ENCODE measurements at places on chromosomes 1 and 21.

DNA sequence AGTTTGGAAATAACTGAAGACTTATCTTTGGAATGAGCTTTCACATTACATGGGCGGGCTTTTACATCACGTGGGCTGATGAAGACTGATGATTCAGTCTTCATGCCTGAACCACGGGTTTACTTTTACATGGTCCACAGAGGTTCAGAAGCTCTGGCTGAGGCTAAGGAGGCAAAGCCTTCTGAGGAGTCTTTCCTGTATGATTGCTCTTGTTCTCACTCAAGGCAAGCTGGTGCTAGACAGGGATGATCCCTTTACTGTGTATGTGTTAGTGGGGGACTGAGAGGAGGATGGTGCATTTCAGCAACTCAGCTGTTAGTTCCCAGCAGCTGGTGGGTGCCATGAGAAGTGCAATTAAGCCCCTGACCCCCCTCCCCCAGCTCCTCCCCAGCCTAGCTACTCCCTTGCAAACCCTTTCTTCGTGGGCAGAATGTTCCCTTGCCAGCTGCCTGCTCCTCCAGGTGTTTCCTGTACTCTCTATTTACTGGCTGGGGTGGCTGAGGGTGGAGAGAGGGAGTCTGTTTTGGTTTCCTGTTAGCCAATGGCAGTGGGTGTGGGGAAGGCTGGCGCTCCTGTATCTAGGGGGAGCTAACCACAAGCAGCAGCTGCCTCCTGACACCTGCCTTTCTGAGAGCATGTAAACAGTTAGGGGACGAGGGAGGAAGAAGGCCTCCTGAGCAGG lies 15.4 kb downstream of the BTG2 start:
- DNase-seq = no peak

DNA sequence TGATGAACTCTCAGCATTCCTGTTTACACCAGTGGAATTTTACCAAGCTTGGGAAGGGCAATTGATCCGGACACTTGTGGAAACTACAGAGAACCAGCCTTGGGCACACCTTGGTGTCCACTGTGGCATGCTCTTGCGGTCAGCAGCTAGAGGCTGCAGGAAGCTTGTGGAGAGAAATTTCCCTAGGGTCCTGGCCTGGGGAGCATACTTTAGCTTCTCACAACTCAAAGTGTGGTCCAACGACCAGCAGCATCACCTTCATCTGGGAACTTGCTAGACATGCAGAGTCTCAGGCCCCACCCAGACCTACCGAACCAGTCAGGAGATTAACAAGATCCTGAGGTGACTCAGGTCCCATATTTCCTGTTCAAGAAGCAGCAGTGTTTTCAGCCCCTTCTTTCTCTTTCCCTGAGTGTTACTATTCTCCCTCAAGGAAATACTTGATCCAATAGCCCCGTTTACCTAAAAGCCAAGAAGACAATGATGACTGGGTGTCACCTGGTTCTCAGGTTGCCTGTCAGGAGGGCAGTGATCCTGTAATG lies 55.7 kb upstream of the KCNE2 start:
- no peak for DNase-seq

GRCh38 chr1:17998889-17999288 lies 108.7 kb upstream of the IGSF21 start:
- no peak for DNase-seq

DNA sequence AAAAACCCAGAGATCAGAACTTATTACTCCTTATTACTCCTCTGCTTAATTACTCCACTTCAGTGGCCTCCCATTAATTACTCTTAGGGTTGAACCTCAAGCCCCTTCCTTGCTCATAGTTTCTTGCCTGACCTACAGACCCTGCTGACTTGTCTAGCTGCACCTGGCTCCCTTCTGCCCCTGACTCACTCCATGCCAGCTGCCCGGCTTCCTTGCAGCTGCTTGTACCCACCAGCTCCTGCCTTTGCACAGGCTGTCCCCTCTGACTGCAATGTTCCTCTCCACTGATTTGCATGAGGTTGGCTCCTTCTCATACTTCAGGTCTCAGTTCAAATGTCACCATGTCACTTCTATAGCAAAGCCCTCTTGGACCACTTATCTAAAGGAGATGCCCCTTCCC lies 1.9 kb upstream of the PTPRU start:
- no peak for DNase-seq

GRCh38 chr1:44361478-44361877 lies 6.4 kb upstream of the ERI3 start:
- no peak for DNase-seq

- DNase-seq = no peak
These were observed 75.1 kb upstream of the DPH5 start for GRCh38 chr1:101100674-101101073.

DNA sequence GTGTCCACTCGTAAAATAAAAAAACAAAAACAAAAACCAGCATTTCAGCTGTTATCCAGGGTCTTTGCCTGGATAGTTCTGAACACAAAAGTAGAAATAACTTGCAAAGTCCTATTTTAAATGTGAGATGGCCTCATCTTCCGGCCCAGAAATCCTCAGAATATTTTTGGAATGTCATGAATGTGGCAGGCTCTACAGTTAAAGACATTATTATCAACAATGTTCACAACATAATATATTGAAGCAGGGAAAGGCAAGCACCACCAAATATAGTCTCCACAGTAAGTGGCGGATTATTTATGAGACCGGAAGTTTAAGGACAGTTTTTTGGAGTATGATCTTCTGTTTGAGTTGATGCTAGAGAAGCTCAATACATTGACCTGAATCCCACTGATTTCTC lies 1.2 kb upstream of the C1orf198 start:
- no peak for DNase-seq

DNA sequence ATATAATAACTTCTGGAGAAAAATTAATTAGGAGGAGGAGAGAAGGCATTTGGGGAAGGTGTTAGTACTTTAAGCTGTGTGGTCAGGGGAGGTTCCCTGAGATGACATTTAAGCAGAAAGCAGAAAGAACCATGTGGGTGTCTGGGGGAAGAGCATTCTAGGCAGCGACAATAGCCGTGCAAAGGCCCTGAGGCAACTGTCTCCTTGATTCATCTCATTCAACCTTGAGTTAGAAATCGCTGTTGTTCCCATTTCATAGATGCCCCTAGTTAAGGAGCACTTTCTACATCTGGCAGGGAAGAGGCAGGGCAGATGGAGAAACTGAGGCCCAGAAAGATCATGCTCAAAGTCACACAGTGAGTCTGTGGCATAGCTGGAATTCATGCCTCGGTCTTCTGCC lies 108.6 kb upstream of the RUNX3 start:
- no peak for DNase-seq

DNA sequence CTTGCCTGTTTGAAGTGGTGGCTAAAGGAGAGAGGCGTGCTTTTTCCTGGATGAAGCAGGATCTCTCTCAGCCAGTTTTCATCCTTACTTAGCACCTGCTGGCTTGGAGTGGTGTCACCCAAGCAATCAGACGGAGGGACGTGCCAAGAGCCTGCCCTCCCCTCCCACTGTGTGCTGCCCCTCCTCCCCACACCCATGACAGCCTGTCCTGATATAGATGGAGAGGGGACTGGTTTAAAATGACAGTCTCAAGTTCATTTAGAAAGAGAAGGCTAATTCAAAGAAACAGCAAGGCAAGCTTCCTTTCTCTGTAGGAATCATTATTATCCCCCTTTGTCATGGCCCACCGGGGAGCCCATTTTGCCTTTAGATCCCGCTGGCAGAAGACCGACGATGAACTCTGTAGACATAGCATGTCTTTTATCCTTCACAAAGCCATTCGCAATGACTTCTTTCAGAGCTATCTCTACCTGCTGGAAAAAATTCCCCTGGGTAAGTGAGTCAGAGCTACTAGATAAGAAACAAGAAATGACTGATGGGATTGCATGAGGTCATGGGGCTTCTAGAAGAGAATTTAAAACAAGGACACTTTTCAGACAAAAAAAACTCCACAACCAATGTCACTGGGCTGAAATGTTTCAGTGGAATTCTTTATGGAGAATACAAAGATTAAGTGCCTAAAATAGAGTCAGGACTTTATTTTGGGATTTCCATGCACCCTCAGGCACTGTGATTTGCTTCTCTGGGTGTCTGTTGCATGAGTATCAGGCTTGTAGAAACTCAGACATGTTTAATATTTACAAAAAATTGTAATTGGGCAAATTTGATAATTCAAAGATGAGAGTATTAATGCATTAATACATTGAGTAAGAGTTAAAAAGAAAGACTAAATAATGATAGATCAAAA lies at the start of gene NTMT2:
NTMT2 (plus strand) TSS at position 190 of the 907 bp plus-strand sequence; CDS start at position 339, 149 bp downstream.
- DNase-seq = no peak

DNA sequence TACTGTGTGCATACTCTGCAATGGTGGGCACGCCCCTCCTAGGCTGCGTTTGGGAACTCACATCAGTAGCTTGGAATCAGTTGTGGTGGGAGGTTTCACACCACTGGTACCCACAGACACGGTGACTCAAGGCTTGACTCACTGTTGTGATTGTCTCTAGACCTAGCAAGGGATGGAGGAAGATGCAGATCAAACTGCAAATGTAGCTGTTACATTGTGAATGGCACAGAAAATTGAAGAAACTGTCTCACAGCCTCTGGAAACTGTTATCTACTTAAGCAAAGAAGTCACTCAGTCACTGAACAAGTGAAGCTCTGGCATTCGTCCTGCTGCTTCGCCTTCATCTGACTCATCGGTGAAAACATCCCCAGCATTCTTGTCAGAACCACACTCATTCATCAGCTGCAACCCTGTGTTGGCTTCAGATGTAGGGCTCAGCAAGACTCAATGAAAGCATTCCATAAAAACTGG lies 59.5 kb downstream of the POFUT2 start:
- DNase-seq = no peak

GRCh38 chr1:224411766-224412165 lies 22.8 kb downstream of the WDR26 start:
- DNase-seq = no peak

DNA sequence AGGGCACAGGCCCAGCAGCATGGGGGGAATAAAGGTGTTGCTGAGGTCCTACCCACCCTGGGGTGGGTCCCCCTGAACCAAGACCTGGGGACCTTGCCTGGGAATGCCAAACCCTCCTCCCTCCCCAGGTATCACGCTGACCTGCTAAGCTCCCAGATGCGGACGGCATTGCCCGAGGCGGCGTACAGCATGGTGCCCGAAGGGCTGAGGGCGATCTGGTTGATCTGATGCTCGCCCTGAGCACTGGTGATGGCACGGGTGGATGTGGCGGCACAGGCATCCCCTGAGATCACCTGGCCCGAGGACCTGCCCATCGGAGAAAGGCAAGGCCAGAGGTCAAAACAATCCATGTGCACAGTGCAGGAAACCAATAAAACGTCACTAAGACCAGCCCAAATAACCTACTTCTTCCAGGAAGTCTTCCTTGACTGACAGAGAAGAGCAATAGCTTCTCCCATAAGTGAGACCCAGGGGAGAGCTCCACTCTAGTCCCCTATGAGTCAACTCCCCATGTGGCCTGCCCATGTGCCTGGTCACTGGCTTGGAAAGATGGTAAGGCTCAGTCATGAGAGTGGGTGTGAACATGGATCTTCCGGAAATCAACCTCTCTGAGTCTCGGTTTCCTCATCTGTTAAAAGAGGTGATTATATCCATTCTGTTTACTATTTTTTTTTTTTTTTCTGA lies 46.3 kb downstream of the KIF21B start:
- no peak for DNase-seq

DNA sequence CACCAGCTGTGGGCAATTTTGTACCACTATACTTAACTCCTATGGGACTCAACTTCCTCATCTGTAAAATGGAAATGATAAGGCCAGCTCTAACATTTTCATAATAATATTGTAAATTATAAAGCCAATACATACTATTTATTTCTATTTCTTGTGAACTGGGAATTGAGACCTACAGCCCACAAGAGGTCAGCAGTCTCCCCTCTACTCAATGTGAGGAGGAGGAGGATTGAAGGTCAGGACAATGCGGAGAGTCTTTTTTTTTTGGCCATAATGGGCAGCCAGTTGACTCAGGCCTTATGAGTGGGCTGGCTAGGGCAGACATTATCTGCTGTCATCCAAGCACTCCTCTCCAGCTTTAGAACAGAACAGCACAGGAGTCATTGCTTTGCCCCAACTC lies 90.5 kb downstream of the NUF2 start:
- DNase-seq = no peak

- no peak for DNase-seq
These were observed 76.0 kb upstream of the SOD1 start for GRCh38 chr21:31583498-31583897.

- DNase-seq = peak; percentile 6
These were observed 6.6 kb upstream of the PLPP3 start for GRCh38 chr1:56585985-56586384.

GRCh38 chr1:67217417-67217816 lies 51.2 kb downstream of the IL23R start:
- DNase-seq = no peak

- no peak for DNase-seq
These were observed 133.8 kb upstream of the F3 start for GRCh38 chr1:94675373-94675772.

DNA sequence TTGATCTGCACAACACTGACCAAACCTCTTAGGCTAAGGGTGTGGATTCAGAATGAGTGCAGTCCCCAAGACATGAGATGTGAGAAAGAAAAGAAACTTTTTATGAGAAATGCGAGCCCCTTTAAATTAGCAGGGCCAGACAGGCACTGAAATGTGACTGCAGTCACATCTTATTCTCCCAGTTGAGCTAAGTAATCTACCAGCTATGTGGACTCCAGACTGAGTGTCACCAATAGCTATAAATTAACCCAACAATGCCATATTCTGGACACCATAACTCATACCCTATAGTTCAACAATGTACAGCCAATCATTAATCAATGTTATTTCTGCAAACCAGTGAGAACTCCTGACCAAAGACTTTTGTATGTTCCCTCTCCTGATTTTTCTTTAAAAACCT lies 153.2 kb downstream of the COQ8A start:
- no peak for DNase-seq

DNA sequence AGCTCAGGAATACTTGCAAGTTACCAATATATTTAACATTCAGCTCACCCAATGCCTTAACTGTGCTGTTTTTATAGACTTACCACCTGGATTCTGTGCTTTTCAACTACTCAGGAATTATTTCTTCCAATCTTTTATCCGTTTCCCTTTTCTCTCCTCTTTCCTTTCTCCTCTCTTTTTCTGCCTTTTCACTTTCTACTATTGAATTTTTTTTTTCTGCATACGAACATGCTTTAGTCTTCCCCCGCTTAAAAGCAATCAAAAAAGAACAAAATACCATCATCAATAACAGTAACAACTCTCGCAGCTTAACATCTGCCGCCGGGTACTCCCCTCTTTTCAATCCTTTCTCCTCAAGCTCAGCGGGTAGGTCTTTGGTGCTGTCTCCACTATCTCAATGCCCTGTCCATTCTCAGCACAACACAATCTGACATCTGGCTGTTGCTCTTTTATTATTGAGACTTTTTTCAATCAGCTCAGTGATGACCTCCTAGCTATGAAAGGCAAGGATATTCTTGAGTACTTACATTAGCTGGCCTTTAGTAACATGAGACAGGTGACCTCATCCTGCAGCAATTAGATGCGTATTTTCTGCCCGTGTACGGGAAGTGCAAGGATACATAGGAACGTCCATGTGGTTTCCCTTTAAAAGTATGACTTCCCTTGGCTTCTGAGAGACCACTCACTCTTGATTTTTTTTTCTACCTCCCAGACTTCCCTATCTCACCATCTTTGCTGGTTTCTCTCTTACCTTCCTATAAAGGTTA lies 40.2 kb upstream of the SIPA1L2 start:
- no peak for DNase-seq

- no peak for DNase-seq
These were observed 9.4 kb downstream of the C1orf162 start for GRCh38 chr1:111483166-111483565.
